ENCODE measurements at places on chromosomes 12 and 14. TPM values are rescaled to one million over a fixed set of nuclear protein-coding genes. Genes with fewer than 3 reads are reported as not detected.

The BICDL1 gene
- not detected for total RNA-seq

The CLEC4D gene
- total RNA-seq = not detected

The PLEKHH1 gene
- 1.8 TPM for total RNA-seq

The ASIC1 gene
- total RNA-seq = 2.5 TPM

The LBHD2 gene
- not detected for total RNA-seq

The C12orf54 gene
- total RNA-seq = not detected

The AKAP3 gene
- total RNA-seq = 1.2 TPM

The ESPL1 gene
- total RNA-seq = 4.8 TPM

The KDM5A gene
- total RNA-seq = 56.2 TPM

The TUNAR gene
- total RNA-seq = not detected

The LALBA gene
- total RNA-seq = not detected
